ENCODE measurements at places on chromosomes 7 and 10.

DNA sequence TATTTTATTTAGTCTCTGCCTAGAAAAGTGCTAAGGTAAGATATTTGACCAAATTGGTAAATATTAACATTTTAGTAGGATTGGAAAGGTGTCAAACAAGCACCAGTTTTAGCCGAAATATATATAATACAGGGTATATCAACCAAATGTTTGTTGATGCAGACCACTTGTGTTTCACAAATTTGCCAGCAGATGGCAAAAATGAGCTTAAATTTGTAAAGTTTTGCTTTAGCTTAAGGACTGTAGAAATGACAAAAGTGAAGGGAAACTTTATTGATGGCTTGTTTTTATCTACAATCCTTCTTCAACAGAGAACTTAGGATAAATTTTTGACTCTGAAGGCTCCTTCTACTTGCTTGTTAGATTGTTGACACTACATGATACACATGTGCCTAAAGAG lies 4.8 kb upstream of the POLR1F start:
- ATAC-seq = no peak

DNA sequence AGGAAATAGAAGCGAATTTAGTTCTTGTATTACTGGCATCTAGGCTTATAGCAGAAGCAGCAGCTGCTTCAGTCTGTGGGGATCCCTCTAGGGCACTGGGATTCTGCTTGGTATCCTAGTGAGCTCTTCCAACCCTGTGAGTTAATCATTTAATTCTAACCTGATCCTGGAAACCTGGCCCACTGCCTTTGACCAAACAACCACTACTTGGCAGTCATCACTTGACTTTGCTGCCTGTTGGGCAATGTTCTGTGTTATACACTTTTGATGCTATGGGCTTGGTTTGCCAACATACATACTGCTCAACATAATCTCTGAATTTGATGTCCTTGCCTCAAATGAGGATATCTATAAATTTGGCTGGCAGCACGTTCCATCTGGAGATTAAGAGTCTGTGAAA lies 813.4 kb downstream of the ANKRD7 start:
- ATAC-seq = no peak

DNA sequence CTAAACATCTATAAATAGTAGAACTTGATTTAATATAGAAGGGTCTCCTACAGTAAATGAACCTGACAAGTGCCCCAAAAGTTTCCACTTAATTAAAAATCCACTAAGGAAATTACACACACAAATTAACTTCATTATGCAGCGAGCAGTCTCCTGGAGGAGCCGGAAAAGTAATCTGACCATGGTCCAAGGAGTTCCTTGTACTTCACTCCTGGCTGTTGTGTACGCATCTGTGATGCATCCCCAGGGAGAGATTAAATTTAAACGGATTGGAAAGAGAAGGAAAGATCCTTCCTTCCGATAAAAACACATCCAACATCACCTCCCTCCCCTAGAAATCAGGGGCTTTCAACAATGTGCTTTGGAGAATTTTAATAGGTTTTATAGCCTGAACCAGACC lies 85.5 kb downstream of the PARD3 start:
- ATAC-seq = no peak

DNA sequence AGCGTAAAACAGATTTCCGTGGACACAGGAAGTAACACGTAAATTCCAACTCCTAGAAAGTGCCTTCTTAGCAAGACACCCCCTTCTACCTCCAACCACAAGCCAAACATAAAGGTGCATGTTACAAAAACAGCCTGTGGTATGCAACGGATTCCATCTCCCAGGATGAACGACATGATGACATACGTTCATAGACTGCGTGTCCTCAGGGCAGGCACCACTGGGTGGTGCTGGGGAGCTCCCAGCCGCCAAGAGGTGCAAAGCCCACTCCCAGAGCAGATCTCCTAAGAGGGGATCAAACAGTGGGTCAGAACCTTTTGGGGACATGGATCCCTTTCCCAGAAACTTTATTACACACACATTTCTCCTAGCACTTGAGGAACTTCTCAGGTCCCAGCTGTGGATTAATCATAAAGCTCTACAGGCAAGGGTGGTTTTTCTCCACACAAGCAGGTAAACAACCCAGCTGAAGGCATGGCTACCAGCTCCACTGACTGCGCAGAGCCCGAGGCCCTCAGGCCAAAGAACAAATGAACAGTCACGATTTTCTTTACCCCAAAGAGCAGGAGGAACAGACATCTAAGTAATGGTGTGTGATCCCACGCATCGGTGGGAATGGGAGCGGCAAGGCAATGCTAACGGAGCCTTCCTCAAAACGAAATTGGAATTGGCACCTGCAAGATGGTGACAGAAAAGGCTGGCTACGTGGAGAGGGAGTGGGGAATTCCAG lies 13.8 kb downstream of the PSAP start:
- no peak for ATAC-seq

DNA sequence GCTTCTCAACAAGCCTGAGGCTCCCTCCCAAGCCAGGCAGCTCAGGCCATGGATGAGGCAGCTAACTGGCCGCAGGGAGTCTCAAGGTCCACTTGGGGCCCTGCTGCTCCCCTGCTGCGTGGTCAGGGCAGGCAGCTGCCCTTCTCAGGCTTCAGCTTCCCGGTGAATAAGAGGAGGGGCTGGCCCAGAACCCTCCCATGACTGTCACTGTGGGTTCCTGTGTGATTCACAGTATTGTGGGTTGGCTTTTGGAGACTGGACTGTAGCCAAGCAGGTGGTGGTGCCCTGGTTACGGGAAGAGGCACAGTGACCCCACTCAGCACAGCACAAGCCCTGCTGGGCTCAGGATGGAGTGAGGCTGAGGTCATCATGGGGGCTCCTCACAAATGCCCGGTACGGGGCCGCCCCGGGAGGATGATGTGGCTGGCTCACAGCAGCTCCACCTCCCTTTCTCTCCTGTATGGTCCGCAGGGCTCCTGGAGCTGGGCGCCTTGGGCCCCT lies 189.8 kb downstream of the HECW1 start:
- ATAC-seq = no peak

GRCh38 chr10:68876246-68877138 lies 24.6 kb upstream of the DDX50 start:
- no peak for ATAC-seq

- ATAC-seq = no peak
Measured at GRCh38 chr7:27240015-27240731, 2.4 kb upstream of the EVX1 start.

DNA sequence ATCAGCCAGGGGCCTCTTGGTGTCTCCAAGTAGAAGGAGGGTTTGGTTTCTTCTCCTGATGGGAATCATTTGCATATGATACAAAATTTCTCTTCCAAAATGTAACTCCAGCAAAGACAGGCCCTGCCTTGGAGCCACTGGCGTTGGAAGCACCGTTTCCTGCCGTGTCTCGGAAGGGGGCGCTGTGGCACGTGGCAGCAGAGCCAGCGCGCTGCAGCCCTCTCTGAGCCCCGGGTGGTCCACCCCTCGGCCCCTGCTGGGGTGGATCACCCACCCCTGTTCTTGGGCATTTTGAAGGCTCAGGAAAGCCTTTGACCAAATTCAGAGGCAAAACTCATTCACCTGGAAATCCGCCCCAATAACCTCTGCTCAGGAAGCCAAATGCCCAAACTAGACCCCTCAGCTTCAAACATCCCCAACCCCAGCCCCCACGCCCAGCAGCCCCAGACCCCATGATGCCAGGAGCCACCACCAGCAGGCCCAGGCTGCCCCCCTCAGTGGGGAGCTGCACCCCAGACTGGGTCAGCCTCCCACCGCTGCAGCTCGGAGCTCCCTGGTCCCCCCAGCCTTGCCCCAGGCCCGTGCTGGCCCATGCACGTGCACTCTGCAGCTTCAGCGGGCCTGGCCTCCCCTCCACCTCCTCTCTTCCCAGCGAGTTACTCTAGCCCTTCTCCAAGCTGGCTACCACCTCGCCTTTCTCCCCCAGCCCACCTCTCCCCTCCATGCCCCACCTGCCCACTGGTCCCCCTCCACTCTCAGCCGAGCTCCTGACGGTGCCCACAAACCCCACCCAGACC lies 29.5 kb upstream of the ELFN1 start:
- peak; percentile 34 for ATAC-seq

GRCh38 chr10:74923556-74923955 lies 97.2 kb downstream of the KAT6B start:
- ATAC-seq = no peak

GRCh38 chr10:89053555-89053954 lies 63.0 kb downstream of the FAS start:
- ATAC-seq = no peak

- peak; percentile 42 for ATAC-seq
Measured at GRCh38 chr7:8436965-8437364, 3.6 kb downstream of the NXPH1 start.

DNA sequence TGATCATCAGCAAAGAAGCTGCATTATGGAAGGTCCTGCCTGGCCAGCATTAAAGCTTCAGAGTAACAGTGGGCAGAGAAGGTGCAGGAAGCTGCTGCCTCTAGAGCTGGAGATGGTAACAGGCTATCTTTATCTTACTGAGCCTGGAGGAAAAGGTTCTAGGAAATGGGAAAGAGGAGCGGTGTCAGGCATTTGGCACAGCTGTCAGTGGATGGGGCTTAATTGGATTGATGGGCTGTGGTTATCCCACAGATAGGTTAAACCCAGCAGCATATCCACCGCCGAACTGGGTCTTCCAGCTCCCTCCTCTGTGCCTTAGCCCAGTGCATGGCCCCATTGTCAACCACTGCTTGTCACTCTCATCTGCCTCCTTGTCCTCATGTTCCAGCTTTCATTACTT lies 127.6 kb downstream of the CCNY start:
- ATAC-seq = no peak

GRCh38 chr7:57199252-57199651 lies 67.0 kb upstream of the ZNF479 start:
- no peak for ATAC-seq

DNA sequence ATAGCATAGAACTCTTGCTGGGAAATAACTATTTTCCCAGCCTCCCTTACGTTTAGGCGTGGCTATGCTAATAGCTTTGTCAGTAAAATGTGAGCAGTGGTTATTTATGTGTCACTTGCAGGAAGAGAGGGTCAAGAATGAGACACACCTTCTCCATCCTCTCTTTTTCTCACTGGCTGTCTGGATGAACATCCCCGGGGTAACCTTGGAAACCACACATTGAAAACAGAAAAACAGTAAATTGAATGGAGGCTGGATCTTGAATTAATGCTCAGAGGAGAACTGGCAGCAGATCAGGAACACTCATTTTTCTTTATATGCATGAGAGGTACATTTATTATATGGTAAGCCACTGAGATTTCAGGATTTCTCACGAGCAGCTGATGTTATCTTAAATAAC lies 127.6 kb downstream of the DNAJB9 start:
- no peak for ATAC-seq

GRCh38 chr7:141158561-141158960 lies 84.7 kb downstream of the TMEM178B start:
- ATAC-seq = no peak

- no peak for ATAC-seq
Measured at GRCh38 chr10:121322776-121323175, 275.5 kb downstream of the FGFR2 start.

DNA sequence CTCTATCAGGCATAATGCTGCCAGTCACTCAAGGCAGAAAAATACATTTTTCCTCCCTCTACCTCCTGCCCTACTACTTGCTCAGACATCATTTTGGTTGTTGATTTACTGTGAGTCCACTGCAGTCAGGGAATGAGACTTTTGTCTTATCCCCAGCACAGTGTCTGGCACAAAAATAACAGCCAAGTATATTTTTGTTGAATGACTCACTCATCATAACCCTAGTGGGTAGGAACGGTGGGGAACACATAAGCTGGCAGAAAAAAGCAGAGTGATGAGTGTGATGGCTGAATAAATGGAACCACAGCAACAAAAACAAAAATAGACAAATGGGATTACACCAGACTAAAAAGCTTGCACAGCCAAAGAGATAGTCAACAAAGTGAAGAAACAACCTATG lies 65.8 kb upstream of the LAMB4 start:
- no peak for ATAC-seq

DNA sequence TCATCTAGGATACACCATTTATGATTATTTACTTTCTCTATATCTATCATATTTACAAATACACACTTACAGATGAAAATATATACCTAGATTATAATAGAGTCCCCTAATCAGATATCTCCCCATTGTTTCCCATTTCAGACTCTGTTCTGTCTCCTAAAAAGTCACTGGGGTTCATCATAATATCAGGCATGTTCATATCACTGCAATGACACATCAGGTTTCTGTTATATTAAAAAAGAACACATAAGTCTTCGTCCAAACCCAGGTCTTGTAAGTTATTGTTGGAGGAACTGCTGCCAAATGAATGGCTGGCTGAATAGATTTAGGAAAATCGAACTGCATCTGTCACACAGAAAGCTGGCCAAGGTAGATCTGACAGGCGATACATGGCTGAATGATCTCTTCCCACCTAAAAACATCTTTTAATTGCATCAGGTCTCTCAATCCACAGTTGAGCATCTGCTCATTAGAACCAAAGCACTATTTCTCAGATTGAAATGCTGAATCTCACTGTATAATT lies 178.7 kb downstream of the CACNA2D1 start:
- no peak for ATAC-seq

DNA sequence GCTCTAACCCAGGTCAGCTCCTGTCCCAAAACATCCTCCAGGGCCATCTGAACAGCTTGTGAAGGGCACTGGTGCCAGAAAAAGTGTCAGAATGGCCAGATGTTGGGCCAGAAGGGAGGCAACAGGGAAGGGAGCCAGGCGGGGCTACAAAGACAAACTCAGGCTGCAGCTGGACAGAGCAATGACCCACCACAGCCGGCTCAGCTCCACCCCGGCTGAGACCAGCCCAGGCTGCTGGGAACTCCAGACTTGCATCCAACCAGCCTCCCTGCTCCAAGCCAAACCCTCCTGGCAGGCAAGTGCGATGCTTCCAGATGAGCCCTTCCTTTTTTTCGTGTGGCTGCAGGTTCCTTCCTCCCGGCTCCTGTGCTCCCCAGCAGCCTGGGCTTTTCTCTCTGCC lies 466.9 kb downstream of the PTPRN2 start:
- no peak for ATAC-seq

GRCh38 chr7:27802999-27803398 lies 63.0 kb downstream of the TAX1BP1 start:
- ATAC-seq = no peak

- ATAC-seq = no peak
Measured at GRCh38 chr7:151286148-151286547, 37.7 kb upstream of the SMARCD3 start.

GRCh38 chr7:285731-286130 lies 4.2 kb upstream of the FOXL3 start:
- no peak for ATAC-seq

DNA sequence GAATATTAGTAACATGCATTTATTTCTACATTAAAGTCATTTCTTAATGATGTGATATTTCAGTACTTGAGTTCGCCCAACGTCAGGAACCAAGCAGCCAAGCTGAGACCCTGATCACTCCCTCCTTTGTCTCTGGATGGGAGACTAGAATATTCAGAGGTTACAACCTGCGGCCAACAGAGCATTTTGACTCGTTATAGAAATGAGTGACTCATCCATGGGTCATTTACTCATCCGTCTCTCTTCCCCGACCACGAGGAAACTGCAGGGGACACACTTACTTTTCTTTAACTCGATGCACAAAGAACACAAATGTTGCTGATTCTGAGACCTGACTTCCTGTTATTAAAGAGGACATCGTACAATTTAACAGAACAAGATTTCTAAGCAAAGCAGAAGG lies 343.3 kb downstream of the FRMD4A start:
- no peak for ATAC-seq
